ENCODE measurements at places on chromosomes 7 and 10.

GRCh38 chr10:106900016-106900652 lies 264.4 kb downstream of the SORCS1 start:
- H3K27me3 ChIP-seq, result no peaks in the 10 kb centered on the region
- H3K36me3 ChIP-seq, result no peaks in the 10 kb centered on the region
- no peak overlapping the region for H3K27ac ChIP-seq
- H3K4me1 ChIP-seq, result no peaks in the 10 kb centered on the region

- H3K4me3 ChIP-seq, result no peak overlapping the region
- H3K27me3 ChIP-seq, result no peaks in the 10 kb centered on the region
- H3K4me1 ChIP-seq, result no peaks in the 10 kb centered on the region
- H3K27ac ChIP-seq, result no peak overlapping the region
- H3K36me3 ChIP-seq, result no peaks in the 10 kb centered on the region
Measured at GRCh38 chr7:155942226-155942950, 130.1 kb upstream of the SHH start.

GRCh38 chr10:17075533-17076359 lies 53.9 kb downstream of the CUBN start:
- H3K4me1 ChIP-seq, result peaks cover 33% of the 10 kb centered on the region
- peak overlapping the region; percentile 94 for H3K27ac ChIP-seq
- DNase-seq, result peak; percentile 51
- H3K36me3 ChIP-seq, result no peaks in the 10 kb centered on the region

DNA sequence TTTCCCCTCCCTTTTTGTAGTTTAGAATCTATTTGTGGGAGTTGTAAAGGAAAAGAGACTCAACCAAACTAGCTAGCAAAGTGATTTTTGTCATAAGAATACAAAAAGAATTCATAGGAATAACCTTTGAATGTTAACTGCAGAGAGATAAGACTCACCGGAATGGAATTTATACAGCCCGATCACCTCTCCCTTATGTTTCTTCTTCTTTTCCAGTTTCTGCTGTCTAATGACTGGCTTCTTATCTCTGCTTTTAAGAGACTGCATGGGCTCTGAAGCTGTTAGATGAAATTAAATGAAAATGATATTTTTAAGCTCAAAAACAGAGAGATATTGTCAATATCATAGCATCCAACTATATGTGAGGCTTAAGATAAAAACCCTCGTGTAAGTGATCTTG lies 1095.9 kb downstream of the REEP3 start:
- no peaks in the 10 kb centered on the region for H3K4me1 ChIP-seq
- H3K27ac ChIP-seq, result no peak overlapping the region
- no peak overlapping the region for H3K4me3 ChIP-seq
- DNase-seq, result no peak

DNA sequence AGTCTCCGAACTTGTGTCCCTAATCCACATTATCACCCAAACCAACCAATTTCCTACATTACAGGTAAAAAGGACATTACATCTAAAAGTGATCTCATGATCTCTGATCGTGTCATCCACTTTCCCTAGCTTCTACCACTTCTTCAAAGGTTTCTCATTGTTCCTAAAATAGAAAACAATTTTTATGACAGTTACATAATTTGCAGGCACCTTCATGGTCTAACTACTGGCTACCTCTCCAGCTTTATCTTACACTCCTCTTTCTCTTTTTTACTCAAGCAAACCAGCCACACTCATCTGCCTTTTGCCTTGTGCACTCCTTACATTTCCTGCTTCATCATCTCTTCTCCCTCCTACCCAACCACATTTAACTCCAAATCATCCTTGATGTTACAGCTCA lies 886.7 kb upstream of the SORCS1 start:
- H3K4me3 ChIP-seq, result no peak overlapping the region
- H3K27ac ChIP-seq, result no peak overlapping the region
- no peak for DNase-seq
- H3K4me1 ChIP-seq, result no peaks in the 10 kb centered on the region
- no peaks in the 10 kb centered on the region for H3K36me3 ChIP-seq
- no peaks in the 10 kb centered on the region for H3K27me3 ChIP-seq

DNA sequence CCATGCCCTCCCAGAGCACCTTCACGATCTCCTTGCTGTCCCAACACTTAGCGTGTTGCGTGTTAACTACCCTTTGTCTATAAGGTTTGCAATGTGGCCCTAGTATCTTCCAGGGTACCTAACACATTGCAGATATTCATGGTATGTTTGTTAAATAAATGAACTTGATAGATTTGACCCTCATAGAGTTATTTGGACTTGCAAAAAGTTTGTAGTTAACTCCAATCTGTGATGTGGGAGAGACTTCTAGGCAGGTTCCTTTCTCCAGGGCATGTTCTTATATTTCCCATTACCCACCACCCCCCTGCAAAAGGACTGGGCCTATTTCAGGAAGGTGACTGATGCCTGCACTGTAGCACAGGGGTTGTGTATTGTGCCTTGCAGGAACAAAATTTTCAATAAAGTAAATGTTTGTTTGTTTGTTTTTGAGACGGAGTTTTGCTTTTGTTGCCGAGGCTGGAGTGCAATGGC lies 612 bp downstream of the HILPDA start:
- peak overlapping the region; percentile 96 for H3K27ac ChIP-seq
- H3K36me3 ChIP-seq, result peaks cover 7% of the 10 kb centered on the region
- H3K4me3 ChIP-seq, result peak overlapping the region; percentile 97

DNA sequence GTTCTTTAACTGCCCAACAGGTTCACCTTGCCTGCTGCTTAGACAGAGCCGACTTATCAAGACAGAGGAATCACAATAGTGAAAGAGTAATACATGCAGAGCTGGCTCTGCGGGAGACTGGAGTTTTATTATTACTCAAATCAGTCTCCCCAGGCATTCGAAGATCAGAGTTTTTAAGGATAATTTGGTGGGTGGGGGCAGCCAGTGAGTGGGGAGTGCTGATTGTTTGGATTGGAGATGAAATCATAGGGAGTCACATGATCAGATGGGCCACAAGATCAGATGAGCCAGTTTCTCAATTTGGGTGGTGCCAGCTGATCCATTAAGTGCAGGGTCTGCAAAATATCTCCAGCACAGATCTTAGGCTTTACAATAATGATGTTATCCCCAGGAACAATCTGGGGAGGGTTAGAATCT lies 131.3 kb downstream of the AKR1D1 start:
- no peak overlapping the region for H3K27ac ChIP-seq
- no peak overlapping the region for H3K4me3 ChIP-seq
- no peaks in the 10 kb centered on the region for H3K27me3 ChIP-seq
- H3K4me1 ChIP-seq, result peaks cover 5% of the 10 kb centered on the region
- no peaks in the 10 kb centered on the region for H3K36me3 ChIP-seq

DNA sequence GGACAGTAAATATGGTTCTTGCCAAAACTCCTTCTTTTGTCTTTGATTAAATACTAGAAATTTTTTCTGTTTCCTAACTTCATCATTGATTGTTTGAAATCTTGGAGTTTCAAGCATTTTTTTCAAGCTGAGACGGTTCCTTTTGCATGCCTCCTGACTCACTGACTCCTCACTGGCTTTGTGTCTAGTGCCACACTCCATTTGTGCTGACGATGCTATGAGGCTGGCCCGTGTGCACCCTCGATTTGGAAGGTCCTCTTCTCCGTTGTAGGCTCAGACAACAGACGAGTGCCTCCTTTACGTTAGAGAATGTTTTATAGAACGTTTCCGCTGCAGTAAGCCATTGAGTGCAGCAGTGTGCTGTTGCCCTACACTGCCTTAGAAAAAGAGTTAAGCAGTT lies 10.8 kb upstream of the CSGALNACT2 start:
- peaks cover 7% of the 10 kb centered on the region for H3K27me3 ChIP-seq
- H3K36me3 ChIP-seq, result no peaks in the 10 kb centered on the region
- H3K4me3 ChIP-seq, result no peak overlapping the region
- peaks cover 16% of the 10 kb centered on the region for H3K4me1 ChIP-seq

- H3K36me3 ChIP-seq, result peaks cover 6% of the 10 kb centered on the region
- H3K4me1 ChIP-seq, result peaks cover 23% of the 10 kb centered on the region
- H3K27me3 ChIP-seq, result no peaks in the 10 kb centered on the region
- no peak overlapping the region for H3K27ac ChIP-seq
Measured at GRCh38 chr7:47470567-47471357, 111.1 kb downstream of the TNS3 start.

DNA sequence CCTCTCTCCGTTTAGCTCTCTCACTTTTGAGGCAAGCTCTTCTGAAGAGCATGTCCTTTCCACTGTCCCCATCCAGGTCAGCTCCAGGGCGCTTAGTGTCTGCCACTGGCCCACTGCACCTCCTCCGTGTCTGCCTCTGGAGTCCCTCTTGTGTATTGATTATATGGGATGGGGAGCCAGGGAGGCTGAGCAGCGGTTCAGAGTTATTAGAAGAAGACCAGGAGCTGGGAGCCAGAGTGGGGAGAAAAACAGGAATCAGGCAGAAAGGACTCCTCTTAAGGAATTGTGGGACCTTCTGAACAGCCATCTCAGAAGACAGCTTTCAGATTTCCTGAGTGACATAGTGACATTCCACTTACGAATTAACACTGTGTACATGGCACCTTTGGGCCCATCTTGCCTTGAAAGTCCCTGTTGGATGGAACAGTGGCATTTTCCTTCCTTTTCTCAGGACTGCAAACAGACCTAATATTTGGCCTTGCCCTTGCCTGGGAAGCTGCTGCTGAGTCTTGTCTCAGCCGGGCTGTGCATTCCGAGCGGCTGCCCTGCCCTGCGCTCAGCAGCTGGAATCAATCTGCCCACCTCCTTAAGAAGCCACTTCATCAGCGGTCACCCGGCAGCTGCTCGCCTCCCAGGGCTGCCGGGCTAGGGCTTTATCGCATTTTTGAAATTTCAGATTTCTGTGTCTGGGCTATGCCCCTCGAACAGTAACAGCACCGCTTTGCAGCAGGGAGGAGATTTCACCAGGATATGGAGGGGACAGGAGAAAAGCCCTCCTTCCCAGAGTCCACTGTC lies 81.1 kb upstream of the PRKG1 start:
- H3K27me3 ChIP-seq, result peaks cover 12% of the 10 kb centered on the region
- peak overlapping the region; percentile 58 for H3K27ac ChIP-seq
- H3K4me1 ChIP-seq, result peaks cover 13% of the 10 kb centered on the region
- DNase-seq, result peak; percentile 87

- H3K27ac ChIP-seq, result no peak overlapping the region
- no peaks in the 10 kb centered on the region for H3K27me3 ChIP-seq
- H3K36me3 ChIP-seq, result no peaks in the 10 kb centered on the region
- no peak for DNase-seq
- no peak overlapping the region for H3K4me3 ChIP-seq
Measured at GRCh38 chr10:77007834-77008233, 629.8 kb downstream of the KCNMA1 start.

- H3K27ac ChIP-seq, result no peak overlapping the region
- H3K4me1 ChIP-seq, result no peaks in the 10 kb centered on the region
- no peak for DNase-seq
Measured at GRCh38 chr10:118028619-118029018, 18.1 kb downstream of the RAB11FIP2 start.

DNA sequence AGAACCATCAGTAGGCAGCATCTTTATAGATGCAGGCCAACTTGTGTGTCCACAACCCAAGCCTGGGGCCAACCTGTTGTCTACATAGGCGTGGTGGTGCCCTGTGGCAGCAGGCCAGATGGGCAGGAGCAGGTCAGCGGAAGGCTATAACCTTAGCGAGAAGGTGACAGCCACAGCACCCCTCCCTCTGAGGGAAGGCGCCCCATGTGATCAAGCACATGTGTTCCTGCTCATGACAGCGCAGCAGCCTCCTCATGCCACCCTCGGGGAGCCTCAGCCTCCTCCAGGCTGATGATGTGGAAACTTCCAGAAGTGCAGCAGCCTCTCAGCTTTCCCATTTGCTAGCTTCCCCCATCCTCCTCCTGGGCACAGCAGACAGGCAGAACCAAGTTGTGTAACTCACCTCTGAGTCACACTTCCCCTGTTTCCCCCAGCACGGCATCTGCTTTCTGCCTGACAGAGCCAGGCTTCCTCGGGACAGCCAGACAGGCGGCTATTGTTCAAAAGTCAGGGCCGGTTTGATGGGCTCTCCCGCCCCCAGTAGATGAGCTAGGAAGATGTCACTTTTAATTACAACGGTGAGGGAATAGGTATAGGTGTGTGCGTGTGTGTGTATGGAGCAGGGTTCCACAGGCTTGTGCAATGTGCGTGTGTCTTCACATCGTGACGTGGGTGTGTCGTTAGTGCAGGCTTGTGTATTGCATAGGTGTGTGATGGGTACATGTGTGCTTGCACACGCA lies 312.0 kb upstream of the ZMIZ1 start:
- H3K36me3 ChIP-seq, result no peaks in the 10 kb centered on the region
- H3K27me3 ChIP-seq, result no peaks in the 10 kb centered on the region
- DNase-seq, result peak; percentile 99
- H3K4me3 ChIP-seq, result peak overlapping the region; percentile 30

GRCh38 chr7:27714831-27715444 lies 25.0 kb upstream of the TAX1BP1 start:
- H3K4me1 ChIP-seq, result peaks cover 19% of the 10 kb centered on the region
- H3K27me3 ChIP-seq, result no peaks in the 10 kb centered on the region
- no peaks in the 10 kb centered on the region for H3K36me3 ChIP-seq

- H3K36me3 ChIP-seq, result no peaks in the 10 kb centered on the region
- peaks cover 10% of the 10 kb centered on the region for H3K4me1 ChIP-seq
- DNase-seq, result no peak
- peaks cover 41% of the 10 kb centered on the region for H3K27me3 ChIP-seq
Measured at GRCh38 chr7:93715234-93715633, 140.7 kb upstream of the CALCR start.

DNA sequence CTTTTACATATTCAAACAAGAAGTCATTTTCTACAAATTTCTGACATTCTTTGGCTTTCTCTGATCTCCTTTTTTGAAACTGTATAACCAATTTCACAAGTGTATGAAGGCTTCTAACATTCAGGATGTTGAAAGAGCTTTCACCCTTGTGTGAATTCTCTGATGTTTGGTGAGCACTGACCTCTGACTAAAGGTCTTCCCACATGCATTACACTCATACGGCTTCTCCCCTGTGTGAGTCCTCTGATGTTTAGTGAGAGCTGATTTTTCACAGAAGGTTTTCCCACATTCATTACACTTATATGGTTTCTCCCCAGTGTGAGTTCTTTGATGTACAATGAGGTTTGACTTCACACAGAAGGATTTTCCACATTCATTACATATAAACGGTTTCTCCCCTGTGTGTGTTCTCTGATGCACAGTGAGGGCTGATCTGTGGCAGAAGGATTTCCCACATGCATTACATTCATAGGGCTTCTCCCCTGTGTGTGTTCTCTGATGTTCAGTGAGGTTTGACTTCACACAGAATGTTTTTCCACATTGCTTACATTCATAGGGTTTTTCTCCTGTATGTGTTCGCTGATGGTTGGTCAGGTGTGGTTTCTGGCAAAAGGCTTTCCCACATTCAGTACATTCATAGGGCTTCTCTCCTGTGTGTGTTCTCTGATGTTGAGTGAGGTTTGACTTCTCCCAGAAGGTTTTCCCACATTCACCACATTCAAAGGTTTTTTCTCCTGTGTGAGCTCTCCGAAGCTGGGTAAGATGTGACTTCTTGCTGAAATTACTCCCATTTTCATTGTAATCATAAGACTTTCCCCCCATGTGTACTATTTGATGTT lies 25.7 kb downstream of the ZNF248 start:
- DNase-seq, result no peak
- H3K27me3 ChIP-seq, result no peaks in the 10 kb centered on the region
- H3K27ac ChIP-seq, result no peak overlapping the region
- no peaks in the 10 kb centered on the region for H3K4me1 ChIP-seq
- no peak overlapping the region for H3K4me3 ChIP-seq

GRCh38 chr7:131329176-131329570 lies 1.5 kb downstream of the MKLN1 start:
- peaks cover 20% of the 10 kb centered on the region for H3K4me1 ChIP-seq
- H3K27ac ChIP-seq, result peak overlapping the region; percentile 93
- H3K4me3 ChIP-seq, result peak overlapping the region; percentile 98
- peak; percentile 6 for DNase-seq
- H3K27me3 ChIP-seq, result no peaks in the 10 kb centered on the region

GRCh38 chr7:31883761-31884164 lies 186.4 kb downstream of the PDE1C start:
- peak; percentile 45 for DNase-seq
- no peak overlapping the region for H3K4me3 ChIP-seq
- H3K4me1 ChIP-seq, result peaks cover 32% of the 10 kb centered on the region

- H3K36me3 ChIP-seq, result no peaks in the 10 kb centered on the region
- H3K4me1 ChIP-seq, result peaks cover 16% of the 10 kb centered on the region
- H3K27me3 ChIP-seq, result no peaks in the 10 kb centered on the region
- H3K27ac ChIP-seq, result no peak overlapping the region
- DNase-seq, result no peak
Measured at GRCh38 chr10:86785968-86786367, 29.5 kb downstream of the BMPR1A start.

All from osteoblast (primary cell).